MM.1S (cell line): ENCODE measurements at places on chromosomes 6 and 20.

GRCh38 chr6:168216751-168217191 lies 102.8 kb downstream of the DACT2 start:
- peaks cover 8% of the 10 kb centered on the region; the same call in 1 of the 2 replicates for H3K4me1 ChIP-seq
- no peak for DNase-seq
- H3K27me3 ChIP-seq: peaks cover 21% of the 10 kb centered on the region
- no peak overlapping the region for H3K27ac ChIP-seq

- H3K36me3 ChIP-seq: no peaks in the 10 kb centered on the region
- no peaks in the 10 kb centered on the region for H3K4me1 ChIP-seq
- no peaks in the 10 kb centered on the region for H3K27me3 ChIP-seq
Observed at GRCh38 chr6:43292341-43292740, 5.7 kb upstream of the SLC22A7 start.

- no peak overlapping the region for H3K27ac ChIP-seq
- no peaks in the 10 kb centered on the region for H3K27me3 ChIP-seq
- H3K36me3 ChIP-seq: no peaks in the 10 kb centered on the region
- DNase-seq: no peak
- no peaks in the 10 kb centered on the region for H3K4me1 ChIP-seq
- H3K4me3 ChIP-seq: no peak overlapping the region
Observed at GRCh38 chr6:151561238-151561637, 67.4 kb downstream of the CCDC170 start.

DNA sequence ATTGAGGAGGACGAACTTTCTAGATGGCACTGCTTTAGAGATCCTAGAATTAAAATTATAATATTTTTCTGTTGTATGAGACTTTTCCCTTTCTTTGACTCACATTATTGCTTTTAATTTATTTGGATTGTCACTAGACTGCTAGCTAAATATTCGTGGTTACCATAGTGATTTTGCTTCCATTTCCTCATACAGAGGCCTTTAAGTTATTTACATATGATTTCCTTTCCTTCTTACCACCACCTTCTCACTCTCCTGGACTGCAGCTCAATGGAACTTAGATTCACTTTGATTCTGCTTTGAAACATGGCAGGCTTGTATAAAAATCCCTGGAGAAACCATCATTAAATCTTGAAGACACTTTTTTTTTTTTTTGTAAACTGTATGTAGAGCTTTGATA lies 222.9 kb downstream of the LAMA2 start:
- DNase-seq: no peak
- H3K27ac ChIP-seq: no peak overlapping the region
- no peak overlapping the region for H3K4me3 ChIP-seq
- H3K27me3 ChIP-seq: no peaks in the 10 kb centered on the region
- H3K4me1 ChIP-seq: no peaks in the 10 kb centered on the region

GRCh38 chr6:34696189-34696738 lies 303 bp downstream of the ILRUN start:
- peaks cover 9% of the 10 kb centered on the region for H3K4me1 ChIP-seq
- no peaks in the 10 kb centered on the region for H3K36me3 ChIP-seq
- no peaks in the 10 kb centered on the region for H3K27me3 ChIP-seq
- DNase-seq: peak; percentile 18

- H3K4me3 ChIP-seq: no peak overlapping the region
- H3K36me3 ChIP-seq: no peaks in the 10 kb centered on the region
- no peak overlapping the region for H3K27ac ChIP-seq
- DNase-seq: no peak
- H3K4me1 ChIP-seq: no peaks in the 10 kb centered on the region
- H3K27me3 ChIP-seq: no peaks in the 10 kb centered on the region
Observed at GRCh38 chr20:51735728-51736600, 32.2 kb downstream of the ATP9A start.

DNA sequence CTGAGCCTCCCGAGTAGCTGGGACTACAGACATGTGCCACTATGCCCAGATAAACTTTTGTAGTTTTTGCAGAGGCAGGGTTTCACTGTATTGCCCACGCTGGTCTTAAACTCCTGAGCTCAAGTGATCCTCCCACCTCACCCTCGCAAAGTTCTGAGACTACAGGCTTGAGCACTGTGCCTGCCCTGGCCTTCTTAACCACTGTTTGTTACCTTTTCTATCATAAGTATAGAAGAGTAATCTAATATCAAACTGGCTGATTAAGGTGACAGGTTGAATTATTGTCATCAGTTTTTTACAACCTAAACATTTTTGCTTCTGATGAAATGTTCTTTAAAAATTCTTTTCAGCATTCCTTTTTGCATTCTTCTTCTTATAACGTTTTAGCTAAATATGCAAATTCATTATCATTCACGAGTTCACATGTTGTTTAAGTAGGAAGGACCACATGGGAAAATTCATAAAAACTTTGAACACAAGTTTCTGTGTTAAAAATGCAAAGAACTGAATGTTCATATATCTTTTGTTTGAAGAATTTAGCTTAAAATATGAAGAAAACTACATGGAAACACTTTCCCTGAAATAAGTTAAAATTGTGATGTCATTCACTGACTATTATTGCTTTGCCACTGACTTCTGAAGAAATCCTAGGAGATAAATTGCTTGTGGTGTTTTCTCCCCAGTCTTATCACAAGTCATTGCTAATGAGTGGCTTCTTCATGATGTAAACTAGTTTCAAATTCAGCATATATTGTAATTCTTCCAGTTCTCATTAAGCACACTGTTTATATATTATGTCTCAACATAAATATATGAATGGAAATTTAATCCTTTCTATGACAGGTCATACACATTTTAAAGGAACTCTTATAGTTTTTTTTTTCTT lies 106.7 kb downstream of the ADGRB3 start:
- H3K27ac ChIP-seq: no peak overlapping the region
- H3K4me1 ChIP-seq: peaks cover 5% of the 10 kb centered on the region; the same call in 1 of the 2 replicates
- no peak for DNase-seq
- H3K4me3 ChIP-seq: no peak overlapping the region

DNA sequence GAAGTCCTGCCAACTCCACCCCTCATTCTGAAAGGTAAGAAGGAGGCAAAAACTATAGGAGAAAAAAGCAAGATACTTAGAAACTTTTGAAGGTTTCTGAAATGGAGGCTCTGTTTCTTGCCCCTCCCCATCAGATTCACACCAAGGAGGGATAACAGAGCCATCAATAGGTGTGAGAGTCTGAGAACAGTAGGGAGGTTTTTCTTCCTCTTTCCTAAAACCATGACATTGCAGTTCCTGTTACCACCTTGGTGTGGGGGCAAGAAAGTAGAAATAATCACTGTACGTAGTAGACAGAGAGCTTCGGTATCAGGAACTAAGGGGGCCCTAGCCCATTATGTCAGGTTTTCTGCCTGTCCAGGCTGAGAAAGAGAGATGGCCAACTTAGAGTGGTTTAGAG lies 333.3 kb upstream of the SYNCRIP start:
- no peak overlapping the region for H3K4me3 ChIP-seq
- no peak overlapping the region for H3K27ac ChIP-seq
- H3K27me3 ChIP-seq: no peaks in the 10 kb centered on the region
- no peak for DNase-seq
- no peaks in the 10 kb centered on the region for H3K4me1 ChIP-seq
- no peaks in the 10 kb centered on the region for H3K36me3 ChIP-seq

- no peaks in the 10 kb centered on the region for H3K36me3 ChIP-seq
- H3K4me3 ChIP-seq: no peak overlapping the region
- H3K4me1 ChIP-seq: peaks cover 3% of the 10 kb centered on the region; the same call in 1 of the 2 replicates
- DNase-seq: no peak
- no peaks in the 10 kb centered on the region for H3K27me3 ChIP-seq
Observed at GRCh38 chr20:46717818-46718541, 8.5 kb downstream of the SLC2A10 start.

GRCh38 chr6:158376631-158377081 lies 64.4 kb downstream of the TULP4 start:
- no peak overlapping the region for H3K27ac ChIP-seq
- H3K4me3 ChIP-seq: no peak overlapping the region
- DNase-seq: no peak
- H3K36me3 ChIP-seq: no peaks in the 10 kb centered on the region

DNA sequence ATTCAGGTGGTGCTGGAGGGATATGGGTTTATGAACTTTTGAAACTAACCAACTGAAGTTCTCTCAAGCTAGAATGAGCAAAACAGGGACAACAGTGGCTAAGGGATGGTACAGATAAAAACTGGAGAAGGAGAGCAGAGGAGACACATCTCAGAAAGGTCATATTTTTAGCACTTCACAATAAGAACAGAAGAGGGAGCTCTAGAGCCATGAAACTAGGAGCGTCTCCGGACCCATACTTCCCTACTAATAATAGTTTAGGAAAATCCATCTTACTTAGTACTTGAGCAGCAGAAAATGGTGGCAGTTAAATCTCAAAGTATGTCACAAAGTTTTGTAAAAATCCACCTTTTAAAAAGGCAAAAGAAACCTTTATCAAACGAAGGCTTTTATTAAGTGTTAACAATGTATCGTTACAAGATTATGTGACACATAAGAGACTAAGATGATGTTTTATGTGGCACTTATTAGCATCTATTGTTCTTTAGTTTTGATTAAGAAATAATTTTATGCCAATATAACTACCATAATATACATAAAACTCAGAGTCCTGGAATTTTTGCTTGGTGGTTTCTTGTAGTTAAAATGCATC lies 278.6 kb downstream of the TBC1D32 start:
- no peaks in the 10 kb centered on the region for H3K36me3 ChIP-seq
- H3K27me3 ChIP-seq: no peaks in the 10 kb centered on the region
- H3K4me1 ChIP-seq: no peaks in the 10 kb centered on the region
- H3K4me3 ChIP-seq: no peak overlapping the region

DNA sequence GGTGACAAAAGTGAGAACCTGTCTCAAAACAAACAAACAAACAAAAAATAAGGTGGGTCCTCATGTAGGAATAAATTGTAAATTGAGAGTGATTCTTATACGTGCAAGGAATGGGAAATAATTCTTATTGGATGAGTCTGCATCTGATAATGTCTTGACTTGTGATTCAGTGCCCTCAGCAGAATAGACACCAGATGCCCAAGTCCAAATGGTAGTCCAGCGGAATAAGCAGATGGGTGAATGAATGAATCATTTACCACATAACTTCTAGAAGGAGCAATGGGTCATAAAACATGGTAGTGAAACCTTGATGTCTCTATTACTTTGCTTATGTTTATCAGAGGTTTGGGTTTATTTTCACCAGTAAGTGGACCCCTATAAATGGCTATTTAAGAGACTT lies 747.7 kb downstream of the PHF3 start:
- no peaks in the 10 kb centered on the region for H3K4me1 ChIP-seq

- DNase-seq: no peak
- H3K4me1 ChIP-seq: no peaks in the 10 kb centered on the region
- H3K36me3 ChIP-seq: no peaks in the 10 kb centered on the region
- H3K27me3 ChIP-seq: no peaks in the 10 kb centered on the region
Observed at GRCh38 chr6:162528538-162528937, 199.0 kb downstream of the PRKN start.

GRCh38 chr6:100314186-100314585 lies 150.5 kb downstream of the SIM1 start:
- no peaks in the 10 kb centered on the region for H3K27me3 ChIP-seq
- H3K27ac ChIP-seq: no peak overlapping the region
- no peaks in the 10 kb centered on the region for H3K36me3 ChIP-seq
- DNase-seq: no peak
- H3K4me3 ChIP-seq: no peak overlapping the region

GRCh38 chr6:150075034-150075421 lies 6.1 kb upstream of the ULBP3 start:
- no peak overlapping the region for H3K27ac ChIP-seq
- H3K36me3 ChIP-seq: no peaks in the 10 kb centered on the region
- no peak for DNase-seq
- no peaks in the 10 kb centered on the region for H3K27me3 ChIP-seq
- no peaks in the 10 kb centered on the region for H3K4me1 ChIP-seq
- no peak overlapping the region for H3K4me3 ChIP-seq

DNA sequence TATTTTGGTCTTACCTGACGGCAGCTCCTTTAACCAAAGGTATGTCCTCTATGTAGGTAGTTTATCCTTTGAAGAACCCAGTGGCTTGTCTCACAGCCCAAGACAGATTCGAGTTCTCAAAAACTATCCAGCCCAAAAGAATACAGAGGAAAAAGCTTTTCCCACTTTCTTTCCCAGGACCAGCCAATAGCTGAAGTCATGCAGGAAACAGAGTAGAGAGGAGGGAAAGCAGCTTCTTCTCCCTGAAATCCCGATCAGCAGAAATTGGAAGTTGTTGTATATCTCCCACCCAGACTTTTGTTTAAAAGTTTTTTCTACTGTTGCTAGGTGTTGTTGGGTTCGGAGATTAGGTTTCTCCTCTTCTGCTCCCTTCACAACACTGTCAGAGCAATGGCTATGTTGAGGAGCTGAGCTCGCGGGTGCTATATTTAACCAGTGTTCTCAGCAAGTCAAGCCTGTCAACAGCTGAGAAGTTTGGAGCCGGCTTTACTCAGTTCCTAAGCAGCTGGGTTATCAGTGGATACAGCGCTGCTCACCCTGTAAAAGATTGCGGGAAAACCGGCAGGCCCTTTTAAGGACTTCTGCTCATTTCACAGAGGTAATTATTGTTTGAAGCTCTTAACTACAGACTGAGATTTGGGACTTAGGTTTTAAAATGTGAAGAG lies at the start of gene FILIP1:
Gene FILIP1, minus strand, starts transcription at position 401 of the 665 bp plus-strand sequence. CDS start 78,828 bp downstream, outside the sequence.
- H3K36me3 ChIP-seq: no peaks in the 10 kb centered on the region
- no peak for DNase-seq
- H3K27ac ChIP-seq: no peak within 1 kb of the TSS
- H3K4me3 ChIP-seq: no peak within 1 kb of the TSS

DNA sequence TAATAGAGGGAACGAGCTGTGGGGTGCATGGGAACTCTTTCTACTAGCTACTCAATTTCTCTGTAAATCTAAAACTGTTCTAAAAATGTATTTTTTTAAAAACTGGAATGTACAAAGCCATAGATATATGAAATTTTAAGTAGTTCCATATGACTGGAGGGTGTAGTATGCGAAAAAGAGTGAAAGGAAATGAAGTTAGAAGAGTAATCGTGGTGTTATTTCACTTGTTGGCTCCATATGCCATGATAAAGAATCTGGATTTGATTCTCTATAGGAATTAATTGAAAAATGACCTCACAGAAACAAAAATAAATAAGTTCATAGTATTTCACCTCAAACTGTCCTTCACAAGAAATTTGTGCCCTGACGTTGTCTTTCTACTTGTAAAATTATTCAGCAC lies 500.2 kb downstream of the TENT5A start:
- H3K27me3 ChIP-seq: no peaks in the 10 kb centered on the region
- H3K36me3 ChIP-seq: no peaks in the 10 kb centered on the region
- H3K4me1 ChIP-seq: no peaks in the 10 kb centered on the region
- H3K4me3 ChIP-seq: no peak overlapping the region
- H3K27ac ChIP-seq: no peak overlapping the region
- DNase-seq: no peak

- no peak overlapping the region for H3K4me3 ChIP-seq
- no peaks in the 10 kb centered on the region for H3K27me3 ChIP-seq
- H3K36me3 ChIP-seq: no peaks in the 10 kb centered on the region
- no peaks in the 10 kb centered on the region for H3K4me1 ChIP-seq
Observed at GRCh38 chr6:44057931-44058616, 69.2 kb downstream of the MRPL14 start.

DNA sequence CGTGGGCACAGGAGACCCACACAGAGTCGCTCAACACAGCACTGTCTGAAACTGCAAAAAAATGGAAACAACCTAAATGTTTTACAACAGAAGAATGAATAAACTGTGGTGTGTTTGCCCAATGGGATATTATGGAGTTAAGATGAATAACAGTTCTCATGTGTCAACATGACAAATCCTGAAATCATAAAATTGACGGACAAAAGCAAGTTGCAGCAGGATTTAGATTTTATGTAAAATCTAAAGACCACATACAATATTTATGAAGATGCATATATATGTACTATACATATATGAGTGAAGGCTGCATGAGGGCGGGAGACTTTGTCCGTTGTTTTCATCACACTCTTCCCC lies 79.7 kb downstream of the GRM4 start:
- H3K27me3 ChIP-seq: peaks cover 72% of the 10 kb centered on the region
- H3K27ac ChIP-seq: no peak overlapping the region
- H3K4me3 ChIP-seq: no peak overlapping the region
- no peak for DNase-seq
